Dorsolateral prefrontal cortex (tissue), 122 donors: ENCODE measurements at places on chromosomes 3 and 15. TPM values are rescaled to one million over a fixed set of nuclear protein-coding genes. Genes with fewer than 3 reads are reported as not detected.

GRCh38 chr3:153972862-153973261 is 148.3 kb upstream of the ARHGEF26 start:
- no peak for DNase-seq

Gene EXD1
- 0.64 TPM for total RNA-seq

Gene SH2D7
- not detected for total RNA-seq

DNA sequence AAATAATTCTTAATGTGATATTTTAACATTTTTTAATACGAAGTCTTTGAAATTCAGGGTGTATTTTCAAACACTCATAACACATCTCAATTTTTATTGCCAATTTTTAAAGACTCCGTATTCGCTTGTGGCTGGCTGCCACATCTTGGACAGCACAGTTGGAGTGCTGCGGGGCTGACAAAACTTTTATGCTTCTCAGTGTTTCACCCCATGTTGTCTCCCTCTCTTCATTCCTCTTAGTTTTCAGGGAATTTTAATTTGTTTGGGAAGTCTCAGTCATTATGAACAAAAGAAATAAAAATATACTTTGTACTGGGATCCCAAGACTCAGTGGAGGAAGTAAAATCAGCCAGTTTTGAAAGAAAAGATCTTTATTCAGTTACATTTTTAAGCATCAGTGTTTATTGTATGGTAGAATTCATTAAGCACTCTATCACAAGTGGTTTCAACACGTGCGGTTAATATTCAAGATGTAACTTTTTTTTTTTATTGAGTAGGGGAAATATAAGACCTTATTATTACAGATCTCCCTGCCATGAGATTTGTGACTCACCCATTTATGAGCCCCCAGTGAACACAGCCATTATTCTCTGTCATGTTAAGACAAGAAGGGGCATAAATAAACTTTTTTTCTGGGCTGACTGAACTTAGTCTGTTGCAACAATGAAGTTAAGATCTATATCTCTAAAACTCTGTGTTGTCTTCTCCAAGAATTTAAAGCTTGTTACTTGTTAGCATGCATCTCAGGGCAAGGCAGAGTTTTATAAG is 26.8 kb downstream of the KAT2B start:
- DNase-seq = no peak

- no peak for DNase-seq
Measured at GRCh38 chr3:10867384-10867783, 51.4 kb downstream of the SLC6A11 start.

GRCh38 chr3:153392363-153392762 is 230.3 kb downstream of the RAP2B start:
- no peak for DNase-seq

DNA sequence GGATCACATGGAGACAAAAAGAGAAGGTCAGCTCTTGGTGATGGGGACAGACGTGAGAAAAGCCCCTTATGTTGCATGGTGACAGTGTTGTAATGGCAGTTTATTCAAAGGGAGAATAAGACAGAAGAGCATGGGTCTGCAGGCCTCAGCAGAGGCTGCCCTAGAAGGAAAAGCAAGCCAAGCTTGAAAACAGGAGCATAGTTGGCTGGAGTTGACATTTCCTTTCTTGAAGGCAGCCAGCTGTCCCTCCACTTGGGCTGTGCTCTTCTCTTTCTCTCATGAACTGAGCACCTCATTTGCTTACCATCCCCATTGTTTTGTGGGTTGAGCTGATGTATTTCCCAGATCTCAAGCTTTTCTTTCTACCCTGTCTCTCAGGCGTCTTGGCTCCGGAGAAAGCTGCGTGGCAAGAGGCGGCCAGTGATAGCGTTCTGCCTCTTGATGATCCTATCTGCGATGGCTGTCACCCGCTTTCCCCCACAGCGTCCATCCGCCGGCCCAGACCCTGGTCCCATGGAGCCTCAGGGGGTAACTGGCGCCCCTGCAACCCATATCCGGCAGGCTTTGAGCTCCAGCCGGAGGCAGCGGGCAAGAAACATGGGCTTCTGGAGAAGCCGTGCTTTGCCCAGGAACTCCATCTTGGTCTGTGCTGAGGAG is 52.9 kb downstream of the GASK1A start:
- DNase-seq = no peak

- DNase-seq = no peak
Measured at GRCh38 chr3:180116658-180117057, 79.9 kb upstream of the PEX5L start.

Gene UROC1
- total RNA-seq = 0.42 TPM

DNA sequence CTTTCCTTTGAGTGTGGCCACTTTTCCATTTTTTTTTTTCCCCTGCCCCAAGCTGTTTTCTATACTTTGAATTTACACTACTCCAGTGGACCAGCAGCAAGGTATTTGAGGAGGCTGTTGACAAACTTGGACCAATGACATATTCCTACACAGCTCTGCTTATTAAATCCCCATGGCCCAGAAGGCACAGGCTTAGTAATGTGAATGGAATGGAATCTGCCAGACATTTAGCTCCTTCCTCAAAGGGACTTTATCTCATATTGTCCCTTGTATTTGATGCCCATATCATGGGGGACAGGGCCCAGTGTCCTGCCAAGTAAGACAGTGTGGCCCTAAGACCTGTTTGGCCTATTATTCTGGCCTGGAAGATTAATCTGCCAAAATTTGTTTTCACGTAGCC is 107.5 kb downstream of the CHCHD6 start:
- no peak for DNase-seq

DNA sequence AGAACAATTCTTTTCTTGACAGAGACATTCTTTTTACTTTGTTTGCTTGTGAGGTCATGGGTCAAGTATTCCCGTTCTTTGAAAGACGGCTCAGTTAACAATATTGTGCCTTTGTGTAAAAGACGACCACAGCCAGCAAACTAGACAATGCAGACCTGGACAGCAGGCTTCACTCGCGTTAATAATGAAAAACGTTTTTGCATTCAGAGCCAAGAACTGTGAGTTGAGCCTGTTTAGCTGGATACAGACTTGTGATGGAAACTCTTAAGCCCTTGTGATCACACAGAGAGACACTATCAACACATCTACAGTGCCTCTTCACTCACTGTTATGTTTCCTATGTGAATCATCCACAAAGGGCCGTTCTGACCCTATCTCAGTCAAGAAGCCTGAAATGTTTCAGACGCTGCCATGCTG is 37.3 kb upstream of the CMTM7 start:
- DNase-seq = no peak

Gene ISL2
- total RNA-seq = not detected

GRCh38 chr3:97579365-97579764 is 185.2 kb upstream of the ARL6 start:
- no peak for DNase-seq
